ENCODE measurements at places on chromosomes 13 and 19. TPM values are rescaled to one million over a fixed set of nuclear protein-coding genes. Genes with fewer than 3 reads are reported as not detected.
A peak's percentile ranks its signal among the peaks of the same experiment; 100 is the strongest.

CEACAM6 gene
- total RNA-seq = 367 TPM

DNA sequence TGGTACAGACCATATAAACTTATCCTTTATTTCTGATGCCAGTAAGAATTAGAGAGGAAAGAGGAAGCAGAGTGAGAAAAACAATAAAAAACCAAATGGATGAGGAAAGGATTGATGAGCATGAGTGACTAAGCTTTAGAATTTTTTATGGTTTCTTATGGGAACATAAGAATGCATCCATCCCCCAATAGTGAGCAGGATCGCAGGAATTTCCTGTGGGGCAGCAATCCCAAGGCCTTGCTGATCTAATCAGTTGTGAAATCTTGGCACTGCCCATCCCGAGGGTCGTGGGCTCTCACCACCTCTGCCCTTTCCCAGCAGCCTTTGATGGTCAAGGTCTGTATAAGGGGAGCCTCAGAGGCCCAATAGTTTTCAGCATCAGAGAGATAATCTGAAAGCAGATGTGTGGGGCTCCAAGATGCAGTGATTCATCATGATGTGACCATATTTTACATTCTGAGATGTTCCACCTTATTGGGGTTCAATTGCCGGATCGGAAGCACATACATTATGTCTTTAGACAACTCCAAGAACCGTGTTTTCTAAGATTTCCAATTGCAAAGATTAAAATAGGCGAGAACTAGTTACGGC is 222.1 kb downstream of the DNAJC15 start:
- no peak for DNase-seq

- DNase-seq = no peak
These were observed 1.1 kb downstream of the CLN5 start for GRCh38 chr13:76993021-76993420.

DNA sequence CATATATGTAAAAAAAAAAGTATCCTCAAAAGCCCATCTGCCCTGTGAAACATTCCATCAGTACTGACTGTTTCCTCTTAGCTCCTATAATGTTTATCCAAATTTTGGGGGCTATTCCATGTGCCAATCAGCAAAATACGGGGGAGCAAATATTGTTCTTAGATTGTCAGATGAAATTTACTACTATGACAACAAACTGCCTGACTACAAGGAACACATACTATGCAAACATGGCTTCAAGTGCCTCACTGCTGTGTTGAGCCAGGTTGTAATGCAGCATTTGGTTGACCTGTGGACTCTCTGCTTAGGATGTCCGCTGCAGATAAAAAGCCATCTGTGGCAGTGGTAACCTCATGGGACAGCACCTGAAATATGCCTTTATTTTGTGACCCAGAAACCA is 98.2 kb upstream of the SCEL start:
- DNase-seq = no peak

TNFRSF19 gene
- total RNA-seq = 28.1 TPM

DNA sequence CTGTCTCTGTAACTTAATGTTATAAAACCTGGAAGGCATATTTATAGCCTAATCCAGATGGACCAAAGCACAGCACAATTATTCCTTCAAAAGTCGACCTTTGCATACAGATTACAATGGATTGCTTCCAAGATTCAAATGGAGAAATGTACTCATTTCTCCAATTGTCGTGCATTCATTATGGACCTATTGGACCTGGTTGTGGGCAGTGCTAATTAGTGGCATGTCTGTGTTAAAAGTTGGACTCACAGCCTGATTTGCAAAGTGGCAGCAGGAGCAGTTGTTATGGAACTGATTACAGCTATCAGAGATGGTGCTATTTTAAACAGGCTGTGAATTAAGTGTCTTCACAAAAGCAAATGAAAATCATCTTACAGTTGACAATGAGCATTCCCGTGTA is 1529.3 kb upstream of the SLC10A2 start:
- no peak for DNase-seq

DNA sequence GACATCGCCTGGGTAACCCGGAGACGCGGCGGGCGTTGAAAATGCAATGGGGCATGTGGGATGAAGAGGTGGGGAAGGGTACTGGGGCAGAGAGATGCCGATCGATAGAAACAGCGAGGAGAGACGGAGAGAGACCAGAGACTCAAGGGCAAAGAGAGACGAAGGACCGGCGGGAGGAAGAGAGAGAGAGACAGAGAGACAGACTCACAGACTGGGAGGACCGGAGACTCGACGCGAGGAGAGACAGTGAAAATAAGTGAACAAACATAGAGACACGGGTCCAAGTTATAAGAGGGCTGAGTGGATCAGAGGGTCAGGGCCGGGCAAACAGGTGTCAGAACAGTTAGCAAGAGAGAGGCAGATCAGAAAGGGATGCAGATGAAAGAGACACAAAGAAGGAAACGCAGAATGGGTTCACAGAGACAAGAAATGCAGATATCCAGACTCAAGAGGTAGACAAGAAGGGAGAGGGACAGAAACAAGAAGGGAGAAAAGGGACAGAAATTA is 576 bp upstream of the MZF1 start:
- DNase-seq = no peak

DLL3 gene
- not detected for total RNA-seq

GRCh38 chr19:56642711-56643459 is at the start of gene SMIM17:
Gene SMIM17, plus strand, starts transcription at chr19:56643159. Its CDS starts 2,509 bp downstream, at chr19:56645668.
- DNase-seq = no peak

DNA sequence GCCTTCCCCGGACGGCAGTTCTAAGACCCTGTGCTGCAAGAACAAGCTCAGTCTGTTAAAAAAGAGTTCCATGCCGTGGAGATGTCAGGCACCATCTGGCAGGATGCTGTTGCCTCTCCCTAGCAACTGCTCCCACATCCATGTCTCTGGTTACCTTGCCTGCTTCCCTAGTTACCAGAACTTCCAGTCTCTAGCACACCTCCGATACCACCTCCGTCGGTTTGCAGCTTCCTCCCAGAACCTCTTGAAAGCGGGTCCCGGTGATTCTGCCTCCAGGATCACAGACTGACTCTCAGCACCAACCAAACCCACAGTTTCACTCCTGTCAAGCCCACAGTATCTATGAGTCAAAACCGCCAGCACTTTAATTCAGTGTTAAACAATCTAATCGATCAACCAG is 55.4 kb downstream of the KCTD12 start:
- DNase-seq = no peak

DNA sequence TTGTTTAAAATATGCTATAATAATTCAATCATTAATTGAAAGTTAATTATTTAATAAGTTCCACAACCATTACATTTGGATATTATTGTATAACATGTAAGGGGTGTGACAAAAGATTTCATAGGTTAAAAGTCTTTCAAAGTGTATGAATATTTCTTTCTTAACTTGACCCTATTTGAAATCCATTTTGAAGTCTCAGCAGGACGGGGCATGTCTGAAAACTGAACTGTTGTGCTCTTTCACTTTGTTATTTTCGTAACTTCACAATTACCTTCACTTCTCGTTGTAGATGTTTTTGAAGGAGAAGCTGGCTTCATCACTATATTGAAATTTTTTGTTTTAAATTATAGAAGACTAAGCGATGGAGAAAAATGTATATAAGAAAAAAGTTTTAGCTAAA is 1775.7 kb downstream of the PCDH9 start:
- DNase-seq = no peak

DNA sequence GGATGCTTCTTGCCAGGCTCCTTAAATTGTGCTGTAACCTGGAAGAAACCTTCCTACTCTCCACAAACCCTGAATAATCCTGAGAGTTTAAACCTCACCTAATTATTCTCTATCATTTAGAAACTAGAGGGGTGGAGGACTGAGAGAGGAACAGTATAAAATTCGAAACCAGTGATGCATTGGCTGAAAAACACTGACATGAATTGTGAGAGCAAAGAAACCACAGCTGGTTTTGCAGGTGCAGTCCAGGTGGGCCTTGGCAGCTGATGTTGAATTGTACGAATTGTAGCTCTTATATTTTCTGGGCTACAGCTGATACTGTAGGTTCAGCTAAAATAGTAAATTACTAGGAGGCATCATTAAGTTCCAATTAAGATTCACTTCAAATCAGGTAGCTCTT is 227.0 kb upstream of the SLITRK5 start:
- DNase-seq = no peak

GRCh38 chr19:44142059-44142433 is 692 bp downstream of the ZNF234 start:
- no peak for DNase-seq

DNA sequence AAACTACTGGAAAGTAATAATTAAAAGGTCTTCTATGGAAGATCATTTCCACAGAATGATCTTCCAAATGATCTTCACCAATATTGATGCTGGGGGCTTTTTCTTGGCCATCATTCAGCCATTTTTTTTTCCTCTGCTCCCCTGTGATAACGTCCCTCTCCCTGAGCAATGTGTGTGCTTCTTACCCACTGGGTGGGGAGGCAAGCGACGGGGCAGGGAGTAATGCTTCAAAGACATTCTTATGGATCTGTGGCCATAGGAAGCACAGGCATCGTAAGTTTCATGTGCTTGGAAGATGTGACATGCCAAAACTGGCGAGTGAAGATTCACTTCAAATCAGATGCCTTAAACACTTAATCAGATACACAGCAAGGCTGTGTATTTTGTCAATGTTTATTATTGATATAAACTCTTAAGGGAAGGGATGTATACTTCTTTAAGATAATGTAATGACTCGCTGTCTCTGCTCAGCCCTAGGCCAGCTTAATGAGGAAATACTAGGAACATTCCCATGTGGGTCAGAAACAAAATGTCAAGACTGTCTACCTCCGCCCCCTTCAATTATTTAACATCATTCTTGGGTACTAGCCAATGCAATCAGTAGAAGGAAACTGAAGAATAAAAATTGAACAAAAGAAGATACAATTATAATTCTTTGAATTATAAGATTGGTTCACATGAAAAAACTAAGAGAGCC is 34.1 kb upstream of the SERPINE3 start:
- DNase-seq = no peak

GRCh38 chr13:58379221-58379620 is 747.7 kb downstream of the PCDH17 start:
- no peak for DNase-seq

GRCh38 chr19:2728783-2729387 is 7.7 kb upstream of the DIRAS1 start:
- no peak for DNase-seq

CATSPERD gene
- not detected for total RNA-seq

DNA sequence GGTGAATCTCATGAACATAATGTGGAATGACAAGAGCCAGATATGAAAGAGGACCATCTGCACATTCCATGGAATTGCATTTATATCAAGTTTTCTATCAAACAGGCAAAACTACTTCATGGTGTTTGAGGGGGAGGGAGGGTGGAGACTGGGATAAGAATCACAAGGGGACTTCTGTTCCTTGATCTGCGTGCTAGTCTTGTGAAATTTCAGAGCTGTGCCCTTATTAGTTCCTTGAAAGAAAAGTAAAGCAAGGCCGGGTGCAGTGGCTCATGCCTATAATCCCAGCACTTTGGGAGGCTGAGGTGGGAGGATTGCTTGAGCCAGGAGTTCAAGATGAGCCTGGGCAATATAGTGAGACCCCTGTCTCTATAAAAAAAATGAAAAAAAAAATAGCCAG is 30.2 kb upstream of the CEBPG start:
- no peak for DNase-seq

- no peak for DNase-seq
These were observed 30.3 kb downstream of the USPL1 start for GRCh38 chr13:30647824-30648521.

DNA sequence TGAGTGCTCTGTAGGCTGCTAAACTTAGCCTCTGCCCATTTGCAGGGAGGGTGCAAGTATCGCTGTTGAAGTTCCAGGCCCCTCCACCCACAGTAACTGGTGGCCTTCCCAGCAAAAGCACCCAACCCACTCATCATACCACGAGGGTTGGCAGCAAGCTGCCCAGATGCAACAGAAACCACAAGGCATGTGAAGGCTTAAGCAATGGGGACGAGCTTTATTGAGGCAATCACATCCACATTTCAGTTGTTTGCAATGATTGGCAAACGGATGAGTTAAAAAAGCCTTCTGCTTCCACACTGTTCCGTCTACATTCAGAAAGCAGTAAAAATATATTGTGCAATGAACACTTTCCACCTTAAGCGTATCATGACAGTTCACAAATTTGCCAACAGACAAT is 10.3 kb downstream of the GJB6 start:
- DNase-seq = peak; percentile 68

ZNF83 gene
- 44.1 TPM for total RNA-seq

- no peak for DNase-seq
These were observed 19.0 kb downstream of the NFIX start for GRCh38 chr19:13014101-13014920.

C19orf18 gene
- 1.6 TPM for total RNA-seq
